ENCODE measurements at places on chromosomes 1 and 21.

- DNase-seq = no peak
Measured at GRCh38 chr1:206609229-206609991, 2.9 kb downstream of the EIF2D start.

DNA sequence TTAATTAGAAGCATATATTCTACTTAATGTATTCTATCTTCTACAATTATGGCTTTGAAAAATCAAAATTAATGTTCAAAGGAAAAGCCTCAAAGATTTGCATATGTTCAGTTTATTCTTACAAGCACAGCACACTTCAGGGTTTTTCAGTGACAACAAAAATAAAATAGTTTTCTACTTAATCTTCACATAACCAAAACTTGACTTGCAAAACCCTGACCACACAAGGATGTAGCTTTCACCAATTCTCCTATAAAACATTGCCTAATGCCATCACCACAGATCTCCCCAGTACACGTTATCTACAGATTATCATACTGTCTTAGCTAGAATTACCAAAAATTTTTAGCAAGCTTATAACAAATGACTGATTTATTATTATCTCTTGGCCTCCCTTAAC is 23.3 kb downstream of the LPAR3 start:
- no peak for DNase-seq

DNA sequence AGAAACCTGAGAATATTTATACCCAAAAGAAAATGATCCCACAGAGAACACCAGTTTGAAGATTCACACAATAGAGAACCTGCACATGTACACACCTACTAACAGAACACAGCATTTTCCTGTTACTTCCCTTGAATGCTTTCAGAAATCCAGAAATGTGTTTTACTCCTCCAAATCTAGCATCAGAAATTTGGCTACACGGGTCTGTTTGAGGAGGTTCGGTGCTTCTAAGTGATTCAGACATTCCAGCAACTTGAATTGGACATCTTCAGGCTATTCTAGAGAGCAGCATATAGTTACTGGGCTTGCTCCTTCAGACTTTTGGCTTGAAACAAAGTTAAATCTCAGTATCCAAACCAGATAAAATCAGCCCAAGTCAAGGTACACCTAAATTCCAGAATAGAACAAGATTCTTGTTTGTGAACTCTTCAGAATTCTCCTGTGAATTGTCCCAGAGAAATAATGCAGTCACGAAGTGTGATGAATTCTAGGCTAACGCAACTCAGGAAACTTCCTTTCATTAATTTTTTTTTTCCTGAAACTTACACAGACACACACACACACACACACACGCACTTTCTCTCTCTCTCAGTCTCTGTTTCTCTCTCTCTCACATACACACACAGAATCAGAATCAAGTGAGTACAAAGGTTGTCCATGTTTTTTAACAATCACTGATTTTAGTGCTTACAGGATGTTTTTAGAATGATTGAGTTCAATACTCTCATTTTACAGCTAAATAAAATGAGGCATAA is 278.4 kb upstream of the SNX7 start:
- no peak for DNase-seq

- DNase-seq = no peak
Measured at GRCh38 chr1:32869923-32870614, 643 bp downstream of the FNDC5 start.

GRCh38 chr1:182709855-182710254 is 25.5 kb upstream of the RGS8 start:
- DNase-seq = no peak

DNA sequence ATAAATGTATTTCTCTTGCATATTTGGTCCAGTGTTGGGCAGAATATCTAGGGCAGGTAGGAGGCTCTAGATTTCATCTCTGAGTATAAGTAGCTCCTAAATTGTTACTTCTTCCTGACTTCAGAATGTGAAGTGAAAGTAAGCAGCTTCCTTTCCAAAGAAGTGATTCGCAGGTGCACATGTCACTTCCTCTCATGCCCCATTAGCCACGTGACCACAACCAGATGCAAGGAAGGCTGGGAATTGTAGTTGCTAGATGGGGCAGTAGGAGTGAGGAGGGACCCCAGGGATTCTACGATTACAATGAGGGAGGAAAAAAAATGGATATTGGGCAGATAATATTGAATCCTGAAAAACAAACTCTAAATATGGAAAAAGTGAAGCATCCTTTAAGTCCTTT is 113.2 kb upstream of the CYYR1 start:
- peak; percentile 2 for DNase-seq

DNA sequence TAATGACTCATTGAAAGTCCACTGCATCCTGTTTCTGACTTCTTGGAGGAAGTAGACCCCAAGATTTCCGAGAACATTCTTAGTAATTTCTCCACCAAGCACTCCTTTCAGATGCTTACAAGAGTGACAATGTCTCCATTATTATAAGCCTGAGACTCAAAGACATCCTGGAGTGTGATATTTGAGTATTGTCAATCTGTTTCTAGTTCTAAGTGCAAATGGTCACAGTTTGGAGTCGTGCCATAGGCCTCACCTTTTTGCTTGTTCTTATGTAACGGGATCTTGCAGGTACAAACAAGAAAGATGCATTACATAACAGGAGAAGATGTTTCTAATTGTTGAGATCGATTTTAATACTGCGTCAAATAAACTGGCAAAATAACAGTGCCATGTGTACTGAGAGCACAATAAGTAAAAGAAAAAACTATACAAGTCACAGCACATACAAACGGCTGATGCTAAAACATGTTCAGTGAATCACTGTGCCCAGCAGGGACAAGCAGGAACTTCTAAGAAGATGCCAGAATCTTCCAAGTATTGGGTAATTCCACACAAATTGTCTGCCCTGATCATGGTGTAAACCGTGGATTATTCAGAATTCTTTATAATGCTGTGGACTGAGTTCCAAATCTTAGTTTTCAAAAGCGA is 54.1 kb downstream of the CD2 start:
- no peak for DNase-seq

- DNase-seq = no peak
Measured at GRCh38 chr21:14072761-14073535, 137.8 kb downstream of the LIPI start.

DNA sequence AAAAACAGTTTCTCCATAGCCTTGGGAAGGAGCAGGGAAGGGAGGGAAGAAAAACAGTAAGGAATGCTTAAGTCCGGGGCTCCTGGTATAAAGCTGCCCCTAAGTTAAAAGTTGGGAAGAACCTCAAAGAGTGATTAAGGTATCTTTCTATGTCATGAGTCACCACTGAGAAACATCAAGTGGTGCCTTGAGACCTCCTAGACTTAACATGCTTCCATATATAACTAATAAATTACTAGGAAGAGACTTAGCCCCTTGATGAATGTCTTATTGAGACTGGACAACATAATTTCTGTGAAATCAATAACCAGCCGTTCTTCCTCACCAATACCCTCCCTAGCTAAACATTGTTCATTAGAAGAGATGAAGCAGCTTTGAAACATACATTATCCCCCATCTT is 121.8 kb upstream of the SLC44A3 start:
- DNase-seq = no peak

GRCh38 chr1:19735440-19736127 is 64.1 kb downstream of the TMCO4 start:
- DNase-seq = no peak

Measured in Kasumi-1 (cell line).